ENCODE measurements at places on chromosomes 3 and 15. TPM values are rescaled to one million over a fixed set of nuclear protein-coding genes. Genes with fewer than 3 reads are reported as not detected.

Gene CEP97
- total RNA-seq: 6.0 TPM

Gene THSD4
- 21.1 TPM for total RNA-seq

Gene IL20RB
- total RNA-seq: 1.0 TPM

Gene GOLGA6B
- not detected for total RNA-seq

Gene NANOGP8
- not detected for total RNA-seq

Gene SLCO3A1
- total RNA-seq: 24.7 TPM

Gene A4GNT
- not detected for total RNA-seq

Gene CCR5
- total RNA-seq: not detected

Gene SCAANT1
- total RNA-seq: not detected

Gene CHRNA5
- 36.4 TPM for total RNA-seq

Gene GPR156
- 0.48 TPM for total RNA-seq

Gene SLC22A13
- total RNA-seq: not detected

Gene SLC38A3
- 0.01 TPM for total RNA-seq

Gene CDHR4
- total RNA-seq: 0.53 TPM

Gene CCDC51
- total RNA-seq: 25.3 TPM

Gene SLC28A1
- 0.05 TPM for total RNA-seq

Gene SH2D7
- total RNA-seq: not detected

Gene ANKRD34C
- not detected for total RNA-seq

Gene SKOR1
- 0.03 TPM for total RNA-seq

Gene DPH3
- total RNA-seq: 28.7 TPM

Gene CFAP100
- total RNA-seq: not detected

Gene TM4SF18
- total RNA-seq: 45.0 TPM

Gene APH1B
- 24.3 TPM for total RNA-seq

Gene HTR3E
- total RNA-seq: not detected

Gene ALCAM
- 56.9 TPM for total RNA-seq

Gene CATSPER2
- total RNA-seq: 0.89 TPM

Gene TERC
- 0.16 TPM for total RNA-seq

Gene ADPRH
- total RNA-seq: 2.9 TPM

Gene CACNA2D3
- total RNA-seq: not detected

Gene TIMP4
- 10.9 TPM for total RNA-seq

Gene C3orf20
- total RNA-seq: not detected

Gene TGM5
- not detected for total RNA-seq

Gene SLC30A4
- 1.6 TPM for total RNA-seq

Gene BCHE
- 0.94 TPM for total RNA-seq

Gene ZBED2
- total RNA-seq: 0.36 TPM

Gene ALG1L2
- not detected for total RNA-seq

Gene PPP1R14D
- 0.32 TPM for total RNA-seq

Gene FMN1
- 0.37 TPM for total RNA-seq

Gene EPHB1
- total RNA-seq: 0.37 TPM

Gene GABRB3
- 86.1 TPM for total RNA-seq

Gene GOLGA6L9
- 3.3 TPM for total RNA-seq

Gene SPATA12
- total RNA-seq: 0.44 TPM

Gene CEP70
- total RNA-seq: 6.0 TPM

Gene DISP2
- 1.3 TPM for total RNA-seq

Gene KLHL6
- not detected for total RNA-seq

Gene RPL39L
- total RNA-seq: 45.1 TPM

Gene ALS2CL
- total RNA-seq: 6.2 TPM

Gene HDC
- 0.16 TPM for total RNA-seq

Gene CSPG5
- total RNA-seq: 1.2 TPM
